ENCODE measurements at places on chromosomes 11 and 22.

GRCh38 chr11:64854534-64855502 is 10.4 kb upstream of the CDC42BPG start:
- no peak for DNase-seq

DNA sequence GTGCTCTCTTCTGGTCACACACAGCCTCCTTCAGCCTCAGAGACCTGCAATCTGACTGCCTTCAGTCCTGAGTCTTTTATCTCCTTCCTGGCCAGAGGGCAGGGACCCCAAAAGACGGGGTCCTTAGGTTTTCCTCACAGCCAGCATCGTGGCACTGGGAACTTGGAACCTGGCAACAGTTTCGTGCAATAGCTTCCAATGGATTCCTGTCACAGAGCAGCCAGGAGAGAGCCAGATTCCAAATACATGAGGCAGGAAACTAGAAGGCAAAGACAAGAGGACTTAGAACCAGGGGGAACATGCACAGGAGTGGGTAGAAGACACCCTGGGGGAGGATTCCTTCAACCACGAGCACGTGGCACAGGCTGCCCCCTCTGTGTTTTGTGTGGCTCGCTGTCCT is 48.6 kb downstream of the C11orf91 start:
- no peak for DNase-seq

GRCh38 chr22:17734187-17734586 is 40.1 kb downstream of the BID start:
- DNase-seq, result no peak

GRCh38 chr11:120537996-120538395 is 26.4 kb downstream of the GRIK4 start:
- no peak for DNase-seq

GRCh38 chr11:35109827-35110226 is 29.1 kb upstream of the CD44 start:
- no peak for DNase-seq

DNA sequence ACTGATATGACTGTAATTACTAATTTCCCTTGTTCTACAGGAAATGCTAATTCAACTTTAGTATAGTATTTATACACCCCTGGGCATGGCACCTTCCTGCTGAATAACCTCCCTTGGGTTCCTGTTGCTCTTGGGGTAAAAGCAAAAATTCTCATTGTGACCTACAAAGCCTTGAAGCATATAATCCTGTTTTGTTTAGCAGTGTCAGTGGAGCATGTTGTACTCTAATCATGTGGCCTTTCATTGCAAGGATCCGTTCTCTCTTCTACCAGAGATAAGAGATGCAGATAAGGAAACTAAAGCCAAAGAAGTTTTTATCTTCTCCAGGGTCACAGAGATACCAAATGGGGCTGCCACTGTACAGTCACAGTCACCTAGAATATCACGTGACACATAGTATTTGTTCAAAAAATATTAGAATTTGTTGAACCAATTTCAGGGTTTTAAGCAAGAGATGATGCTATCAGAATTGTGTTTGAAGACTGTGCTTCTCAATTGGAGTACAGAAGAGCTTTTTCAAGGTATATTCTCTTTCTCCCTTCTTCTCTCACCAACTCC is 25.1 kb downstream of the CSRP3 start:
- no peak for DNase-seq

DNA sequence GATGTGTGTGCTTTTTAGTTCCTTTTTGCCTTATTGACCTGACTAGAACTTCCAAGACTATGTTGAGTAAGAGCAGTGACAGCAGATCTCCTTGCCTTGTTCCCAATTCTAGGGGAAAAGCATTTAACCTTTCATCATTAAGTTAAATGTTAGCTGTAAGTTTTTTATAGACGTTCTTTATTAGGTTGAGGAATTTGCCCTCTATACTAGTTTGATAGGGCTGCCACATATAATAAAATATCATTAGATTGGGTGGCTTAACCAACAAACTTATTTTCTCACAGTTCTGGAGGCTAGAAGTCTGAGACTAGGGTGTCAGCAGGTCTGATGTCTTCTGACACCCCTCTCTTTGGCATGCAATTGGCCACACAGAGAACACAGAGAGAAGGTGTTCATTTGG is 32.6 kb upstream of the B3GNT6 start:
- no peak for DNase-seq

DNA sequence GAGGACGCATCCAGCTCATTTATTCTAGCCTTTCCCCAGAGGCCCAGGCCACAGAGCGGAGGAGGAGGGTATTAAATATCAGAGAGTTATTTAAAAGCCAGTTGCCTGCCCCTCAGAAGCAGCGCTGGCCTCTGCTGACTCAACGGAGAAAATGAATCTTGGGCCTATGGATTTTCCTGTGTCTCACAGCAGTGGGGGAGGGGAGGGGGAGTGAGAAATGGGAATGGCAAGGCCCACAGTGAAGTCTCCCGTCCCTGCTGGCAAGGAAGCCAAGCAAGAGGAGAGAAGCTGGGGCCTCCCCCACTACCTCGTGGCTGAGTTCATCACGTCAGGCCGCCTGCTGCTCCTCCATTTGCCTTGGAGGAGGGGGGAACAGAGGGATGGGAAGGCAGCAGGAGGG is 4.5 kb upstream of the TPBGL start:
- DNase-seq, result no peak

DNA sequence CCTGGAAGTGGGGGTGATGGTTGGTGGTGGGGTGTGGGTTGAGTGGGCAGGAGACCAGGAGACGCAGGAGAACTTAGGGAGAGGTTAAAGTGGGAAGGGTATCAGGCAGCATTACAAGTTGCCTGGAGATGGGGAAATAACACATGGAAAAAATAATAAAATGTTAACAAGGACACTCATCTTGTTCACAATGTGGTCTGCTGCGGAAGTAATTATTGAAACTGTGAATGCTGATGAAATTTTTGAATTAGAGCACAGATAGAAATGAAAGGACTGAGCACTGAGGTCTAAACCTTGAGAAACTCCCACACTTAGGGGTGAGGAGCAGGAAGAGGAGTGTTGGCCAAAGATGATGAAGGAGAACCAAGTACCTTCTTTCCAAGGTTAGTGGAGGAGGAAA is 346.0 kb upstream of the PLET1 start:
- DNase-seq, result no peak

GRCh38 chr11:71446942-71447688 is 1.1 kb downstream of the DHCR7 start:
- no peak for DNase-seq

DNA sequence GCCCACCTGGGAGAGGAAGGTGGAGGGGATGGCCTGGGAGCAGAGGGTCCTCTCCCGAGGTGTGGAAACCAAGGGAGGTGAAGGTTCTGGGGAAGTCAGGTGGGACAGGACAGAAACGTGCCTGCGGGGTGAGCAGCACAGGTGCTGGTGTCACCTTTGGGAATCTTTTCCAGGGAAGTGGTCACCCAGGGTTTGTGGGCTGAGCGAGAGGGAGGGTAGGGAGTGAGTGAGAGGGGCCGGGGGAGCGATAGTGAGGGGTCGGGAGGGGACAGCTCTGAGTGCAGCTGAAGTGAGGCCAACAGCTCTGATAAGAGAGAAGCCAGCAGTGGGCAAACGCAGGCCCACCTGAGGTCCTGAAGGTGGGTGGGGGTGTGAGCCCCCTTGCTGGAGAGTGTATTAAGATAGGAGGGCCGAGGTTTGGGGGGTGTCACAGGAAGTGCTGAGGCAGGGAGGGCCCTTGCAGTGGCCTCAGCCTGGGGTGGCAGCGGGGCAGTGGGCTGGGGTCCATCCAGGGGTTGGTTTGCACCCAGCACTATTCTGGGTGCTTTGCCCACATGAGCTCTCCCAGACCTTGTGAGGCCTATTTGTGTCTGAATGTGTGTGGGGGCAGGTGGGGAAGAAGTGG is 1.6 kb upstream of the SHANK3 start:
- DNase-seq, result no peak

DNA sequence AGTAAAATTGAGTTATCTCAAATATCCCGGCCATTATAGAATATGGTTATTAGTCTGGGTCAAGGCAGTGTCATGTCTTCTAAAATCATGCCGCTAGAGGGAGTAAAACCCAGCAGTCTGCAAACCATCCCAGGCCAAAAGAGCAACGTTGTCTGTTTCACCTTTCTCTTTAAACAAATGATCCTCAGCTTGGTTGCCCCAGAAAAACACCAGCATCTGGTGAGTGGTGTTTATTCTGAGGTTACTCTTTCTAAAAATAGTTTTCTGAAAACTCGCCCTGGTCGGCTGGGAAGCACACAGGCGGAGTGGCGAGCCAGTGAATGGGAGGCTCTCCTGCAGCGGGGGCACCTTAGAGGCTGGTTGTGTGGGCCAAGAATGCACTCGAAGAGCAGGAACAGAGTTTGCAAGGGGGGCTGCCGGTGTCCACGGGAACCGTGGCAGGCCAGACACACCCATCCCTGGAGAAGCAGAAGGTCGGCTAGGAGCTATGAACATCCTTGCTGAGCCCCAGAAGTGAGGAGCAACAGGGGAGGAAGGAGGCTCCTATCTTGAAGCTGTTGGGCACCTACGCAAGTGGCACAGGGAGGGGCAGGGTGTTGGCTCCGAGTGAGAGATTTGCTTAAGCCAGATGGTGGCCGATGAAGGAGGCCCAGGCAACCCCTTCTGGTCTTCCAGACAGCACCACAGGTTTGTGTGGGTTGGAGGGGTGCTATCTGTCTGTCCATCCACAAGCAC is 297.1 kb downstream of the ETS1 start:
- peak; percentile 56 for DNase-seq

- DNase-seq, result no peak
Observed at GRCh38 chr11:112777283-112777751, 183.9 kb upstream of the NCAM1 start.

DNA sequence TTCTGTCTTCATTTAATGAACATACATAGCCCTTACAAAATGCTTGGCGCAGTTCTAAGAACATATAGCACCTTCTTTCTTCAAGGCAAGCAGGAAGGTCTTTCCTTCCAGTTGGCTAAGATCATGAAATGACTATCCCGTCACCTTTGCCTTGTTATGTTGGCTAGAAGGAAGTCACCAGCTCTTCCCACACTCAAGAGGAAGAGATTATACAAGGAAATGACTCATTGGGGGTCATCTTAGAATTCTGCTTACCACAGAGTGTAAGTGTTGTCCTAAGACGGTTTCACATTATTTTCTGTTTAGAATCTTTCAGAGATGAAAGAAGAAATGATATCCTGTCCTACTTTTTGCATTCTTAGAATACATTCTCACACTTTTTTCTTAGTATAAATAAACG is 808.0 kb upstream of the LUZP2 start:
- DNase-seq, result no peak

GRCh38 chr11:122199661-122200060 is 83.6 kb upstream of the BLID start:
- no peak for DNase-seq

- no peak for DNase-seq
Observed at GRCh38 chr11:128365044-128365443, 222.3 kb downstream of the ETS1 start.

Measured in activated CD4-positive, alpha-beta T cell treated with anti-CD3 and anti-CD28 coated beads, Interleukin-2, amount 50 U/mL, for 4 hours (primary cell).